ENCODE measurements at places on chromosomes 7 and 10. TPM values are rescaled to one million over a fixed set of nuclear protein-coding genes. Genes with fewer than 3 reads are reported as not detected.

The C10orf71 gene
- total RNA-seq: not detected

DNA sequence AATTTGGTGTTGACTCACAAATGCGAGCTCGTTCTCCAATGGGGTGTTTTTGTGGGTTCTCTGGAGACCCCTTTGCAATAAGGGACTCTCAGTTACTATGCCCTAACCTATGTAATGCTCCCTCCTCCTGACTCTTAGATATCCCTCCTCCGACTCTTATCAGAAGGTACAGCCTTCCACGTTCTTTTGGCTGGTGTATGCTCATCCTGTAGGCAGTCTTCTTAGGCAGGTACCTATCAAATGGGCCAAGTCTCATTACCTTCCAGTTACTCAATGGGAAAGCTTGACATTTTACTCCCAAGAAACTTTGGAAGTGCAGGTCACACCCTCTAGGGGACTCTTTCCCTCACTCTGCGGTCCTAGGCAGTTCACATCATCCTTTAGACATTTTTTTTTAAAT lies 32.6 kb downstream of the SLC26A5 start:
- no peak overlapping the region for H3K27ac ChIP-seq
- no peaks in the 10 kb centered on the region for H3K27me3 ChIP-seq
- no peaks in the 10 kb centered on the region for H3K36me3 ChIP-seq
- no peak overlapping the region for H3K4me3 ChIP-seq
- H3K4me1 ChIP-seq: no peaks in the 10 kb centered on the region

GRCh38 chr10:50621968-50622705 lies 1.6 kb downstream of the SGMS1 start:
- H3K36me3 ChIP-seq: no peaks in the 10 kb centered on the region
- peaks cover 19% of the 10 kb centered on the region for H3K4me1 ChIP-seq
- H3K4me3 ChIP-seq: peak overlapping the region; percentile 97
- peak overlapping the region; percentile 100 for H3K27ac ChIP-seq
- H3K27me3 ChIP-seq: no peaks in the 10 kb centered on the region

The FAM237B gene
- not detected for total RNA-seq

DNA sequence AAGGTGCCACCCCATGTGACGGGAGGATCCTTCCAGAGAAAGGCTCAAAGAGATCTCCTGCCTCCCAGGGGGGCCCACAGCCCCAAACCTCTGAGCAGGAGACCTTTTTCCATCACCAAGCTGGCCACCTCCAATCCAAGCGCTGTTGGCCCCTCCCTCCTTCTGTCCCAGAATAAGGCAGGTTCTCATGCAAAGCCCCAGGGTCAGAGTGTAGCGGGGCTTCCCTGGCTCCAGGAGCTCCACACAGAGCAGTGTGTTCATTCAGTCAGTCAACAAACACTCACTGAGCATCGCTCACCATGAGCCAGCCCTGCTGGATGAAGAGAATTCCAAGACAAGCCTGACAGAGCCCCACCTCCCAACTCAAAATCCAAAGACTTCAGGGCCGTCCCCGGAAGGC lies 39.0 kb downstream of the TNRC18 start:
- H3K27ac ChIP-seq: no peak overlapping the region
- peaks cover 42% of the 10 kb centered on the region for H3K4me1 ChIP-seq
- peaks cover 40% of the 10 kb centered on the region for H3K36me3 ChIP-seq
- no peak for DNase-seq
- H3K27me3 ChIP-seq: no peaks in the 10 kb centered on the region

GRCh38 chr7:1883031-1883761 lies 213.1 kb downstream of the ELFN1 start:
- H3K4me1 ChIP-seq: no peaks in the 10 kb centered on the region

- no peaks in the 10 kb centered on the region for H3K27me3 ChIP-seq
- peaks cover 16% of the 10 kb centered on the region for H3K4me1 ChIP-seq
- H3K27ac ChIP-seq: no peak overlapping the region
- DNase-seq: no peak
Observed at GRCh38 chr10:14009371-14010100, 321.2 kb downstream of the FRMD4A start.
